ENCODE measurements at places on chromosomes 3 and 15. TPM values are rescaled to one million over a fixed set of nuclear protein-coding genes. Genes with fewer than 3 reads are reported as not detected.

The SLC33A1 gene
- total RNA-seq = 31.8 TPM

The SIDT1 gene
- 19.6 TPM for total RNA-seq

The KY gene
- 1.6 TPM for total RNA-seq

The MST1 gene
- 7.6 TPM for total RNA-seq

The FETUB gene
- not detected for total RNA-seq

The RPP25 gene
- total RNA-seq = 8.1 TPM

The TMEM212 gene
- total RNA-seq = not detected

The RNU5B-1 gene
- total RNA-seq = not detected

The UPK1B gene
- total RNA-seq = not detected

The AGBL1 gene
- total RNA-seq = 3.0 TPM

The NMNAT3 gene
- 6.9 TPM for total RNA-seq

The LYZL4 gene
- total RNA-seq = not detected

The INSYN1 gene
- total RNA-seq = 36.0 TPM

The STRIT1 gene
- total RNA-seq = 2.1 TPM

The IQCF5 gene
- not detected for total RNA-seq

The HRH1 gene
- total RNA-seq = 7.8 TPM

The LTK gene
- 0.23 TPM for total RNA-seq

The QRICH1 gene
- total RNA-seq = 99.4 TPM

The GPR87 gene
- total RNA-seq = not detected

The PRRT3 gene
- 9.9 TPM for total RNA-seq

The SAMD7 gene
- not detected for total RNA-seq

The TRA2B gene
- total RNA-seq = 156 TPM

The DUOXA2 gene
- total RNA-seq = not detected

The CP gene
- 12.0 TPM for total RNA-seq

The WDR72 gene
- 0.46 TPM for total RNA-seq

The TNNC1 gene
- total RNA-seq = not detected

The PEX11A gene
- total RNA-seq = 17.5 TPM

The CPNE9 gene
- total RNA-seq = 12.7 TPM

The FOXL2 gene
- 0.46 TPM for total RNA-seq

The AADAC gene
- not detected for total RNA-seq

The IRAK2 gene
- 6.0 TPM for total RNA-seq

The ADAMTS17 gene
- total RNA-seq = 6.0 TPM

The TRPM1 gene
- total RNA-seq = not detected

The TMEM207 gene
- not detected for total RNA-seq

The TUSC7 gene
- not detected for total RNA-seq

The ZNF660 gene
- total RNA-seq = 11.5 TPM

Data from diencephalon (tissue), 1 donor.